ENCODE measurements at places on chromosomes 5 and 9.

DNA sequence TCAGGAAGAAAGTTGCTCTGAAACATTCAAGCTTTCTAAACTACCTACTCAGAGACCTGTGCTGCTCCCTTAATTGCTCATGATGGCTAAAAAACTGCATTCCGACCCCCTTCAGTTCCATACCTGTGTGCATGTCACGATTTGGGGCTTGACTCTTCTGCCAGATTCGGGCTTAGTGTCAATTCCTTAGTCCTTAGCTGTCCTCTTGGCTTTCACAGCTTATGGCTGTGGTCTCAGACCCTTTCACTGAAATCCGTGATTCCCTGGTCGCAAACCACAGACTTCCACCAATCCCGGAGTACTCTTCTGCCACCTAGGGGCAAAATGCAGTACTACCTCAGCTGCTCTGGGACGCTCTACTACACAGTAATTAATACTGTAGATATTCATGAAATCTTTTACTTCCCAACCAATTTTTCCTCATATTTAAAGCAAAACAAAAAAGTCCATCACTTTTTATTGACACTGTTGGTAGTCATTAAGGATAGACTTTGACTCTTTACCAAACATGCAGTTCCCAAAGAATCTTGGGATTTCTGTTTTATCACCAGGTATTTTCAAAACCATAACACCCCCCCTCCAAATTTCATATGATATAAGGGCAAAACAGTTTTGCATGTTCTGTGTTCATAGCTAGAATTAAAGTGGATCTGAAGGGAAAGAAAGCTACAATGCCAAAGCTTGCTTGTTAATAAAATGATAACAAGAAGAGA, 617.4 kb downstream of the SLCO4C1 start:
- no peak for DNase-seq

DNA sequence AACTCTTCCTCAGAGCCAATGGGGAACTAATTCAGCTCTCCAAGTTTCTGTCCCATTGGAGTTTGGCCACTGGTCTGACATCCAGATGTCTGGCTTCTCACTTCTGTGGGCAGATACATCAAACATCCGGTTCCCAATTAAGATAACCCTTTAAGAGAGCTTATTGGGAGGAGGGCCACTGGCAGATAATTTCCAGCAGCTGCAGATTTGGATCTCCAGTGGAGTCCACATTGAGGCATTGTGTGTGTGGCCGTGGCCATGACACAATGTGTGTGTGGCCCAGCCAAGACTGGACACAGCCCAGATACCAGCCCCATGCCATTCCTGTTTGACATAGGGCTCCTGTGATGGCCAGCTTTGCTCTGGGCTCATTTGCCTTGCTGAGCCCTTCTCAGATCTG, 110.5 kb upstream of the MAP1B start:
- DNase-seq: no peak

- no peak for DNase-seq
Observed at GRCh38 chr5:114319821-114320220, 42.0 kb upstream of the KCNN2 start.

DNA sequence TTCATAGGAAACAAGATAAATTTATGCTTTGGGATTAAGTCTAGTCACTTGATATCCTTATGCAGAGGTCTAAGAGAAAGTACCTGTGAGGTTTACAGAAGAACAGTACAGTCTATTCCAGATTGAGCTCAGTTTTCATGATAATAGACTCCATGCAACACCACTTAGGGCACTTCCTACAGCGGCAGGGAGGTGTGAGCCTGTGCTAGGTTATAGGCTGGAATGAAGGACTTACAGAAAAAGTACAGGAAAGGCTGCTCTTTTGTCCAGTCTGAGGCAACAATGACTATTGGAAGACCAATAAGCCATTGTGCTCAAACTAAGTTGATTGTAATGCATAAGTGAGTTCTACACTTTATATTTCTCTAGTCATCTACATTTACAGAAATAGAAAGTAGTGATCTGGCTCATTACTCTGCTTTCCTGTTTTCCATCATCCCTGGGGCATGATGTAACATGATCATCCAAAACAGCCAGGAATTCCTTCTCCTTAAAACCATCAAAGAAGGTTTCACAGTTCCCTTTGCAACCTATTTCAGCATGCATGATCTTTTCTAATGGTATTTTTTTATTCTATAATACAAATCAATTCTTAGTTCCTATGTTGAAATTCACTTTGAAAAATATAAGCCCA, 322.8 kb downstream of the SLF1 start:
- no peak for DNase-seq

DNA sequence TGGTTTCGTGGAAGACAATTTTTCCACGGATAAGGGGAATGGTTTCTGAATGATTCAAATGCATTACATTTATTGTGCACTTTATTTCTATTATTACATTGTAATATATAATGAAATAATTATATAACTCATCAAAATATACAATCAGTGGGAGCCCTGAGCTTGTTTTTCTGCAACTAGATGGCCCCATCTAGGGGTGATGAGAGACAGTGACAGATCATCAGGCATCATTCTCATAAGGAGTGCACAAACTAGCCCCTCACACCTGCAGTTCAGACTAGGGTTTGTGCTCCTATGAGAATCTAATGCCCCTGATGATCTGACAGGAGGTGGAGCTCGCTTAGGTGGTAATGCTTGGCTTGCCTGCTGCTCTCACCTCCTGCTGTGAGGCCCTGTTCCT, 6.4 kb downstream of the ISCA1 start:
- DNase-seq: no peak
